ENCODE measurements at places on chromosomes 5 and 9.

DNA sequence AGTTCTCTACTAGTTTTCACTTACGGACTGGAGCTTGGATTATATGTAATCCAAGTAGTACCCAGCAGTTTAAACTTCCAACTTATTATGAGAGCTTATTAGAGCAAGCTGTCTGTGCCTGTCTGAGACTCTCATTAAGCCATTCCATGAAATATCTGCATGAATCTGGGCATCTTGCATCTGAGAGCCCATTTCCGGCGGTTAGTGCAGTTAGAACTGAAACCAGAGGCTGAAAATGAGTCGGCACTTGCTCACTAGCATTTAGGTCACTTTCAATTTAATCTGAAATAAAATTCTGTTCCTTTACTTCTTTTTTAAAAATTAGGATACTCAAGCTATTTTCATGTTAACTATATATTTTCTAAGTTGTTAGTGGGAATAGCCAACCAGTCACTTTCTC, 102.2 kb downstream of the MEGF10 start:
- peak; percentile 40 for DNase-seq

- no peak for DNase-seq
Measured at GRCh38 chr5:32627219-32627870, 42.0 kb downstream of the SUB1 start.

DNA sequence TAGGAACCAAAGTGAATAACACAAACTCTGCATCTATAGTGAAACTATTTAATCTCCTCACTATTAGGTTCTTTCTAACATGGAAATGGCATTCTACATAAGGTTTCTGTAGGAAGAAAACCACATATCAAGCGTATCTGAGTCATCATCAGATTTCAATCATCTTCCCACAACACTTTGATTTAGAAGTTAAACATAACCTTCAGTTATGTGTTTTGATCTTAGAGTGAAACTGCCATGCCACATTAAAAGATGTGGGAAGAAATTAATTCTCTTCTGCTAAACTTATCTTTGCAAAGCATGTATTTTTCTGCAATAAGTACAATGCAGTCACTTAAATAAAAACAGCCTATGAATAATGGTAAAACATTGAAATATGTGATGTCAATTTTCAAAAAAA, 55.0 kb downstream of the MEF2C start:
- no peak for DNase-seq

- DNase-seq: no peak
Measured at GRCh38 chr5:6572086-6572824, 60.6 kb downstream of the NSUN2 start.

DNA sequence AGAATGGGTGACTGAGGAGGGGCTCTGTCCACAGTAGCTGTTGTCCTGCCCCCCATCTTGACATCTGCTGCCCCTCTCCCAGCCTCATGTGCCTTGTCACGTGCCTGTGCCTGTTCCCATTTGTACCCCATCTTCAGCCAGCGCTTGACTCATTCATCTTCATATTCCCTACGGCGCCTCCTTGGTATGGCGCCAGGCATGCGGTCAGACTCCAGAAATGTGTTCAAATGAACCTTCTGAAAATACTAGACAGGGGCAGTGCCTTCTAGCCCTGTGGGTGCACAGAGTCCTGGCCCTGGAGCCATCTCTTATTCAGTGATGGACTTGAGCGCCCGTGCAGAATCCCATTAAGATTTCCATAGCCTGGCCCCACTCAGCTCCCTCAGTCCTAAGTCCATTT, 46.2 kb downstream of the CFAP77 start:
- DNase-seq: no peak

- peak; percentile 26 for DNase-seq
Measured at GRCh38 chr5:176754376-176754973, 55.9 kb upstream of the UNC5A start.

DNA sequence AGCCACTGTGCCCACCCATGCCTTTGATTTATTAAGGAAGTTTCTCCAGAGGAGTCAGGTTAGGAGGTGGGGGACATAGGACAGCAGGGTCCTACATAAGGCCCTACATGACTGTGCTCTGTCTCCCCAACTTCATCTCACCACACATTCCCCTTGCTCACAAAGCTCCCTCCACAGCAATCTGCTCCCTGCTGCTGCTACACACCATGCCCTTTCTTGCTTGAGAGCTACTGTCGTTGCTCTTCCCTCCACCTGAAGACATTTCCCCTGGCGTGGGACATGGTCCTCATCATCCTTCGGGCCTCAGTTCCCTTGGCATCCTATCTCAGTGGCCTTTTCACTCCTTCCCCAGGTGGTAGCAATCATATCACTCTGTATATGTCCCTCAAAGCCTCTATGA, 75.9 kb upstream of the DAPK1 start:
- no peak for DNase-seq

GRCh38 chr9:105414947-105415661, 32.7 kb upstream of the FSD1L start:
- peak; percentile 54 for DNase-seq

GRCh38 chr5:133664422-133664821, 52.1 kb upstream of the FSTL4 start:
- DNase-seq: peak; percentile 68

GRCh38 chr5:159051421-159052282, 48.1 kb downstream of the EBF1 start:
- peak; percentile 45 for DNase-seq

DNA sequence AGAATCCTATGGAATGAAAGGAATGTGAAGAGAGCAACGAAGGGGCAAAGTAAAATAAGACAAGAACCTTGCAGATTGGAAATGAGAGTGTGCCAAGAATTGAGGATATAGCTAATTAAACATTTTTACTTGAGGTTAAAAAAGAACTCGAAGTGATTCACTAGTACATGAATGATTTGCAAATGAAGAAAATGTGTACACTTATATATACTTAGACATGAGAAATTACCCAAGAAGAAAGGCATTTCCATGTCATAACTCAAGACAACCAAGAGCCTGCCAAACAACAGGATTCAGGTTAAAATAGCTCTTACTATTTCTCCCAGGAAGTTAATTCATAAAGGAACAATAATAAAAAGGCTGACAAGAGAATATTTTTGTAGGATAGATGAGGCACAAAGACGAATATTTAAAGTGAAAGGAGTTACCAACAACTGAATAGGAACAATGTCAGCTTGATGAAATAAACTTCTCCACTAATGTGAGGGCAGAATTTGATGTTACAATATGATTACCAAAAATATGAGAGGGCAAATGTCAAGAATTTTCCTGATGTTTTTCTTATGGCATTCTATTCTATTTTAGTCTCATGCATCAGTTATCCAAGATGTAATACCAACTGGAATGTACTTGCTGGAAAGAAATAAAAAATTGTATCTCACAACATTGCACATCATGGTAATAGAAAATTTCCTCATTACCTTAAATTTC, 18.9 kb upstream of the NPR3 start:
- peak; percentile 80 for DNase-seq

DNA sequence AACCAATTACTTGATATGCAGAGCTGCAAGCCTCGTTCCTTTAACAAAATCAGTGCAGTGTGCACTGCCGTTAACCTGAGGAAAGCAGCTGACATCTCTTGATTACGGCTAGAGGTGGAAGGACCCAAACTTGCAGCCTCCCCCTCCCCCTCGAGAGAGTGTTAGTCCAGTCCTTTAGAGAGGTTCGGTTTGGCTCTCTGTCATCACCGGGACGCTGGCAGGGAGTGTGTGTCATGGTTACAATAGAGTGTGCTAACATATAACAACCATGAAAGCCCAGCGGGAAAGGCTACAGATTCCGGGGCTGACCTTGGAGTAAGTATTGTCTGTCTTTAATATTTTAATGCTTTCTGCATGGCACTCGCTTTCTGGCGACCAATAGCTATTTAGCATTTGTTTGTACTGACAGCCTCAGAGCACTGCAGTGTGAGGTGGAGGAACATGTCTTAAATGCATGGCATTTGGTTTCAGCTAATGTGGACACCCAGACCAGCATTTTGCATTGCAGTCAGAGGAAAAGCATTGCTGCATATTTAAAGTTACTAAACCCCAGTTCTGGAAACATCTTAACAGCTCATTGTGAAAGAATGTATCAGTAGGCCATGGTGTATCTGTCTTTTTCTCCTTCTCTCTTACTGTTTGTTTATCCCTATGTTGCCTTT, 237.5 kb downstream of the CD180 start:
- DNase-seq: peak; percentile 76

DNA sequence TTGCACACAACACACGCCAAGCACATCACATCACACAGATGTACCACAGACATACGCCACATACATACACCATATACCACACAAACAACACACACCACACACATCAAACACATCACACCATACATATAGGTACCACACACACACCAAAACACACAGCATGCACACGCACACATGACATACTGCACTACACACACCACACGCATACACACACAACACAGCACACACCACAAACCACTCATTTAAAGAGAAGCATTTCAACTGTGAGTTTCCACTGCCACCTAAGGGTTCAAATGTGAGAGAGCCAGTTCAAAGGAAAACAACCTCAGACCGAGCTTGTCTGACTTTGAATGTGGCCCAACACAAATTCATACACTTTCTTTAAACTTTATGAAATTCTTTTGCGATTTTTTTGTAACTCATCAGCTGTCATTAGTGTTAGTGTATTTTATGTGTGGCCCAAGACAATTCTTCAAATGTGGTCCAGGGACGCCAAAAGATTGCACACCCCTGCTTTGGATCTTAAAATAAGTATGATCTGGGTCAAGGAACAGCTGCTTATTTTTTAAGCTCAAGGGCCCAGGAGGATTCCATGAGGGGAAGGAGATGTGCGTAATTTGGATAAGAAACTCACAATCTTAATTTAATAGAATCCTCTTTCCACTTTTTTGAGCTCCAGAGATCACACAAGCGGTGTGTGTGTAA, 494.6 kb downstream of the GADD45G start:
- no peak for DNase-seq

DNA sequence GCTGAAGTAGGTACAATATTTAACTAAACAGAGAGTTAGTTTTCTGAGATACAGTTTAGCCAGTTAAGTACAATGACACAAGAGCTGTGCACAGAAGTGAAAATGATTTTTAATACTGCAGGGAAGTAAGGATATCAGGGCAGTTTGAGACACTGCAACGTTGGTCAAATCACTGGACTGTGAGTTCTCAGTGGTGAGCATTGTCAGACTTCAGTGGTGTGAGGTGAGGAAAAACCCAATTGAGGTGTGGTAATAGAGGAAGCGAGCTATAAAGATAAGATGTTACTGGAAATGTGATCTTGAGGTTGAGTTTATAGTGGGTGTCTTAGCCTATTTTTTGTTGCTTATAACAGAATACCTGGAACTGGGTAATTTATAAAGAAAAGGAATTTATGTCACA, 12.8 kb upstream of the FBXL7 start:
- no peak for DNase-seq

GRCh38 chr5:64585646-64586045, 79.8 kb downstream of the RGS7BP start:
- DNase-seq: no peak

- DNase-seq: no peak
Measured at GRCh38 chr5:159426694-159427093, 96.4 kb upstream of the IL12B start.

DNA sequence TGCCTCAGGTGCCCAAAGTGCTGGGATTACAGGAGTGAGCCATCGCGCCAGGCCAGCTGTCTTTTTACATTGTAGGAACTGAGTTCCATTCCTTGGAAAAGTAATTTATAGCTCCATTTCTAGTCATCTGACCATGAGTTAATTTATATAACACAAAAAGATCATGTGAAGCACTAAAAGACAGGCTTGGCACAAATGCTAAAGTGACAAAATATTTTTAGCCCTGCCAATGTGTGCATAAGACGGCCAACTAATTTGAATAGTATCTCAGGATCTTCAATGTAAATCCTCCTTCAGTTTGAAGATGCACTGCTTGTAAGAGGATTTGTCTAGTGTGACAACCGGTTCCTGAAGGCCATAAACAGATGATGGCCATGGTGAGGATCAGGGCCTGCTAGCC, 49.1 kb downstream of the MTMR12 start:
- no peak for DNase-seq

- peak; percentile 60 for DNase-seq
Measured at GRCh38 chr9:127545196-127546124, 66.6 kb upstream of the STXBP1 start.

DNA sequence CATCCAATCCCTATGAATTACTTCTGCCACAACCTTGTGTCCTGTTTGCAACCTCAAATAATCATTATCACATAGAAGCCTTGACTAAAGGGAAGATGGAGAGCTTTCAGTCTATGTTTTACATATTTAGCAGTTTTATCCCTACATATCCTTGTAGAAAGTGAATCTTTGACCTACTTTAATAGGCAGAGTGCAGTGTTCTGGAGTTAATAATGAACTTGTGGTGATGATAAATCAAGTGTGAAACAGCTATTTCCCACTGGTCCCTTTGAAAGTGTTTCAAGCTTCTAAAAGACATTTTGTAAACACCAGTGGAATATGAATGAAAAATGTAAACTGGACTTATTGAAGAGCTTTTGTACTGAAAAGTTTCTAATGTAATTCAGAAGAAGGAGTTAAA, 406.7 kb downstream of the GABRG2 start:
- no peak for DNase-seq

GRCh38 chr5:179385914-179386313, 40.7 kb upstream of the ADAMTS2 start:
- DNase-seq: no peak

GRCh38 chr5:113263545-113263944, 171.2 kb downstream of the TSSK1B start:
- no peak for DNase-seq

GRCh38 chr5:169024421-169024820, 276.5 kb downstream of the SLIT3 start:
- no peak for DNase-seq

GRCh38 chr9:71071633-71072032, 49.8 kb downstream of the TRPM3 start:
- no peak for DNase-seq

DNA sequence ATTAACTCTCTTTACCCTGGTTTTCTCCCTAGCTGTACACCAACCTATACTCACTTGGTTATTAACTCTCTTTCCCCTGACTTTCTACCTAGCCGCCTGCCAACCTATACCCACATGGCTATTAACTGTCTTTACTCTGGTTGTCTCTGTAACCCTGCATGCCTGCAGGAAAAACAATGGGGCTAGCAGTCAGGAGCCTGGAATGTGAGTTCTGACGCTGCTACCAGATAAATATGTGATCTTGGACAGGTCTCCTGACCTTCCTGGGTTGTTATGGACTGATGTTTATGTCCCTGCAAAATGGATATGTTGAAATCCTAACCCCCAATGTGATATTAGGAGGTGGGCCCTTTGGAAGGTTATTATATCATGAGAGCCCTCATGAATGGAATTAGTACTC, 119.2 kb downstream of the SMARCA2 start:
- peak; percentile 34 for DNase-seq

DNA sequence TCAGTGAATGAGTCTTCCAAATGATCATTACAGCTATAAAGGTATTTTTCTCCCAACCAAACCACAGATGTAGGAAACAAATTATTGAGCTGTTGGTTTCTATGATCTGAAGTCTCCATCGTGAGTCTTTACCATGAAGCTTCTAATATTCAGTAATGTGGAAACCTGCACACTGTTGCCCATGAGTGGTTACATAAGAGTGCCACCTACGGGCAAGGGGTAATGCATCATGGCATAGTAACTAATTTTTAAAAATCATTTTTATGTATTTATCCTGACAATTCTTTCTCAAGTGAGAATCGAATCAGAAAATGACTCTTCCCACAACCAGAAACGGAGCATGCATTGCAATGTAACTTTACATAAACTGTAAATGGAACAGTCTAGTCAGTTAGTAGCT, 282.5 kb upstream of the SMARCA2 start:
- no peak for DNase-seq
